ENCODE measurements at places on chromosomes 5 and 9.

GRCh38 chr5:160921-161802, 30.1 kb upstream of the LRRC14B start:
- no peak for DNase-seq

GRCh38 chr5:81898403-81898802, 73.4 kb upstream of the ATG10 start:
- DNase-seq = peak; percentile 93

DNA sequence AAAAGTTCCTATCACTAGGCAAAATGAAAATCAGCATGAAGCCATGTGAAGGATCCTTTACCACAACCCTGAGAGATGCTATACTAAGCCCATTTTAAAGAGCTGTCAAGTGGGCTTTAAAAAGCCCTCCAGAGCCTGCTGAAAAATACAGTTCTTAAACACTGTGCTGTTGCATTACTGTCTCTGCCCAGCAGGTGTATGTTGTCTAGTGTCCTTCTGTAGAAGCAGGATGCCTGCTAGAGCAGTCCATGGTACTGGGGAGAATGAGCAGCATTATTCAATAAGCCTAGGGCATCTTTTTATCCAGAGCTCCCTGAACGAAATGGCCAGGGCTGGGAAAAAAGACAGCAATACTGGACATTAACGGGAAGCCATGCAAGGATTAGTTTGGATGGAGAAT, 126.2 kb upstream of the PLCXD3 start:
- no peak for DNase-seq

GRCh38 chr5:66363097-66363496, 219.0 kb downstream of the SREK1 start:
- no peak for DNase-seq

DNA sequence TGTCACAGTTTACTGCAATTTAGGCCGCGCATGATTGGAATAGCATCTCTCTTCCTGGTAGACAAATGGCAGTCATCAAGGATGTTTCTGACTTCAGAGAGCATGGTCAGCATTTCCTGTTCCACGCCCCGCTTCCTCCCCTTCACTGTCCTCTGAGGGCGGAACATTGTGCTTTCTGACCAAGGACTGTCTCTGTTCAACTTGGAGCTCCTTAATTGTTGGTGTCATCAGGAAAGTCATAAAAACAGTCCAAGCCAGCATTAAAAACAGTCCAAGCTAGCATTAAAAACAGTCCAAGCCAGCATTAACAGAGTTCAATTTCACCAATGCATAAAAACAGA, 301.3 kb upstream of the IRX4 start:
- DNase-seq = no peak

GRCh38 chr9:36730414-36730813, 157.7 kb downstream of the MELK start:
- DNase-seq = no peak

GRCh38 chr5:157890836-157891597, 32.1 kb upstream of the CLINT1 start:
- peak; percentile 64 for DNase-seq

- peak; percentile 84 for DNase-seq
Measured at GRCh38 chr9:87793292-87793691, 67.4 kb downstream of the CTSL start.

DNA sequence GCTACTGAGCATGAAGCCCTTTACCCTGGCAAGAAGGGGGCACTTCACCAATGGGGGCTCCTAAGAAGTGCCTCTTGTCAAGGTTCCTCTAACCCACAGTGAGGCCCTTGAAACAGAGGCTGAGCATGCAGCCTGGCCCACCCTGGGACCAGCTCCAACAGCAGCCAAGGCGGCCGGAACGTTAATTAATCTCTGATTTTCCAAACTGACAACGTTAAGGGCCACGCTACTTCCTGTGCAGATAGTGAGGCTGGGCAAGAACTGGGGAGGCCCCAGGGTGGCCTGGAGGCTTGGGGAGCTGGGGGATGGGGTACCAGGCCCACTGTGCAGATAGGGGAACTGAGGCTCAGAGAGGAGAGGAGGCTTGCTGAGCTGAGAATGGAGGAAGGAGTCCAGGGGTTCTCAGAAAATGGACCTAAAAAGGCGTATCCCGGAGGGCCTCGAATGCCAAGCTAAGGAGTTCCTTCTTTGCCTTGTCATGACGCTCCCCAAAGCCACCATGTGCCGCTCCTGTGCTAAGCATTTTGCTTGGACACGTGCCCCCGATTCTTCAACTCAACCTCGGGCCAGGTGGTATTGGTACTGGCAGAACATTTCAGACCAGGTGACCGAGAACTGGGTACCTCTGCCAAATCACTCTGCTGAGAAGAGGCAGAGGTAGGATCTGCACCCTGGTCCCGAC, 72.0 kb upstream of the STXBP1 start:
- no peak for DNase-seq

DNA sequence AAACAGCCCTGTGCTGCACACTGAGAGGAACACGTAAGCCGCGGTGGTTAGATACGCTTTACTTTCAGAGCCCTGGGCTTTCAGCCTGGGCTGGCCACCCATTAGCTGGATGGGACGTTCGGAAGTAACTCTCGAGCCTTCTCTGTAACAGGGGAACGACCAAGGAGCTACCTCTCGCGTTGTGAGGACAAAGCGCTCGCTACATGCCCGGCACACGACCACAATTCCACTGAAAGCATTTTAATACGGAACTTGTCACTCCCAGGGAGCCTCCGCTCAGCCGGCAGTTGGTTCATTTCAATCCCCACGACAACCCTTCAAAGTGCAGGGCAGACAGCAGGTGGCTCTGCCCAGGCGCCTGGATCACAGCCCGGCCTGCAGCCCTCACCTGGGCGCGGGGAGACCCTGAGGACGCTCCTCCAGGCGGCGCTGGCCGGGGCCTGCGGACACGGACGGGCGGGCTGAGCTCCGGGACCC, 368 bp downstream of the SURF1 start:
- DNase-seq = no peak

DNA sequence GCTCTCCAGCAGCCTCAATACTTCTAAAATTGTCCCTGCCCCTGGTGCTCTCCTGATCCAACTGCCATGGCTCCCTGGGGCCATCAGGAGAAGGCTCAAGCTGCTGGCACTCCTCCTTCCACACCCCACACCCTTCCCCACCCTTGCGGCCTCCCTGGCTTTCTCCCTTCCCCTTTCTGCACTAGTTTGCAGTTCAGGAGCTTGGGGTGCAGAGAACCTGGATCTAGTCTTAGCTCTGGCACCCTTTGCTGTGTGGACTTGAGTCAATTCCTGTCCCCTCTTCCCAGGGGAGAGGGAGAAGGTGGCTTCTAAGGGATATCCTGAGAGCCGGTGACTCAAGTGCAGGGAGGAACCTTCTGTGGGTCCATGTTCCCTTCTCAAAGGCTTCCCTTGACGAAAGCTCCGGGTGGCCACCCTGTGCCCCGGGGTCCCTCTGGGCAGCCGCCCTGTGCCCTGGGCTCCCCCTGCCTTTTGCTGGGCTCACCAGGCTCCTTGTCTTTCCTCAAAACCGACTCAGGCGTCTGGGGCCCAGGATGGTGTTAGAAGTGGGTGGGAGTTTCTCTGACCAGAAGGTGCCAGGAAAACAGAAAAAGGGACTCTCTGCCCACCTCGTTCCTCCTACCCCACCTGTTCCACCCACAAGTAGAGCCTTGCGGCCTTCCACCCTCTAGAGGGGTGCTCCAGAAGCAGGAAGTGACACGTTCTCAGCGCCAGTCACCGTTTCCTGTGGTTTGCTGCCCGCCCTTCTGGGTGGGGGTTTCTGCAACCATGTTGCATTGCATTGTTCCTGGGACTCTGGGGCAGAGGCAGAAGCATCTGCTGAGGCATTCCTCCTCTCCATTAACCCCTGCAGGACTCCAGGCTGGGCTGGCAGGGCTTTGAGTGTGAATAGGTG, 15.0 kb downstream of the GLIPR2 start:
- DNase-seq = peak; percentile 80

DNA sequence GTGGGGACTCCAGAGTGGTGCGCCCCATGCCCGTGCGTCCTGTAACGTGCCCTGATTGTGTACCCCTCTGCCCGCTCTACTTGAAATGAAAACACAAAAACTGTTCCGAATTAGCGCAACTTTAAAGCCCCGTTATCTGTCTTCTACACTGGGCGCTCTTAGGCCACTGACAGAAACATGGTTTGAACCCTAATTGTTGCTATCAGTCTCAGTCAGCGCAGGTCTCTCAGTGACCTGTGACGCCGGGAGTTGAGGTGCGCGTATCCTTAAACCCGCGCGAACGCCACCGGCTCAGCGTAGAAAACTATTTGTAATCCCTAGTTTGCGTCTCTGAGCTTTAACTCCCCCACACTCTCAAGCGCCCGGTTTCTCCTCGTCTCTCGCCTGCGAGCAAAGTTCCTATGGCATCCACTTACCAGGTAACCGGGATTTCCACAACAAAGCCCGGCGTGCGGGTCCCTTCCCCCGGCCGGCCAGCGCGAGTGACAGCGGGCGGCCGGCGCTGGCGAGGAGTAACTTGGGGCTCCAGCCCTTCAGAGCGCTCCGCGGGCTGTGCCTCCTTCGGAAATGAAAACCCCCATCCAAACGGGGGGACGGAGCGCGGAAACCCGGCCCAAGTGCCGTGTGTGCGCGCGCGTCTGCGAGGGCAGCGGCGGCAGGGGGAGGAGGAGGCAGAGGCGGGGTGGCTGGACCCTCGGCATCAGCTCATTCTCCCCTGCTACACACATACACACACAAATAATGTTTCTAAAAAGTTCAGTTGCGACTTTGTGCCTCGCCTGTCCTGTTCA, 668 bp downstream of the GLIS3 start:
- DNase-seq = no peak

DNA sequence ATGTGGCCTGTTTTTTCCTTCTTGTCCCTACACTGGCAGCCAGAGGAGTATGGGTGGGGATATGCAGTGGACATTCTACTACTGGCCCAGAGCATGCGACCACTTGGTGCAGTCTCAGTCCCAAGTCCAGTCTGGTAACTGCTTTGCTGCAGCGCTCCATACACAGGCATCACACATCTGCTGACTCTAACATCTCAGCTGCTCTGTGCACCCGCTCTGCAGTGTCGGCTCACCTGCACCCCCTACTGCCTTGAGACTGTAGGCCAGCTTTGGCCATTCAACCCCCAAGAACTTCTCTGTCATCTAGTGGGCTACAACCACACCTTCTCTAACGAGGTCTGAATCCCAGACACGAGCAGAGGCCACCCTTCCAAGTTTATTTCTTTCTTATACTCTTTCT, 46.4 kb upstream of the SLCO6A1 start:
- DNase-seq = no peak

DNA sequence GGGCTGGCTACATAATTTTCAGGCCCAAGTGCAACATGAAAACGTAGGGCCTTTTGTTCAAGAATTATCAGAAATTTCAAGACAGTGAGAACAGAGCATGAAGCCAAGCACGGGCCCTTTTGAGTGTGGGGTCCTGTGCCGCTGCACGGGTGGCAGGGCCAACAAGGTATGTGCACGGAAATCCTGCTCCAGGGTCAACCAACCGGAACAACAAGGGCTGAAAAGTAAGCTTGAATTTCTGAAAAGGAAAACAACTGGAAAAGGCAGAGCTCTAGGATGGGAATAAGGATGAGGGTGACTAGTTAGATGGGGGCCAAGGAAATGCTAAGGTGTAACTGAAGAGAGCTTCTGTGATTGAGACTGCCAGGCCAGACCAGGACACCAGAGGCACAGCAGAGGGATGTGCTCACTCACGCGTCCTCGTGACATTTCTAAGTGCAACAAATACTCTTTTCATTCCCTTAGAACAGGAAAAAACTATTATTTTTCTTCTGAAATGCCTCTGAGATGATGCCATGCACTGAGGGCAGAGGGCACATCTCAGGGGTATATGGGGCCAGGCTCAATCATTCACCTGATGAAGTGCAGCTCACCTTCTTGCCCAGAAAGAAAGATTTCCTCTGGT, 80.6 kb upstream of the LRRTM2 start:
- DNase-seq = no peak

DNA sequence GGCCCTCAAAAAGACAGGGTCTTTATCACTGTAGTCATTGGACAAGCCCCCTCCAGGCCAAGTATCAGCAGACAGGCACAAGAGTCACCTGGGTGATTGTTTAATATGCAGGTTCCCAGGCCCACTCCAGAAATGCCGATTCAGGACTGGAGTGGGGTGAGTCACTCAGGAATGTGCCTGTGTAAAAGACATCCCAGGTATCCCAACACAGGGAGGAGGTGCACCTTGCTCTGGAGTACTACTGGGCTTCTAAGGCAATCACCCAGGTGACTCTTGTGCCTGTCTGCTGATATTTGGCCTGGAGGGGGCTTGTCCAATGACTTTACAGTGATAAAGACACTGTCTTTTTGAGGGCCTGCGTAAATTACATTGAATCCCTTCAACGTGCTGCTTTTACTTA, 40.6 kb downstream of the ACTL7B start:
- no peak for DNase-seq

DNA sequence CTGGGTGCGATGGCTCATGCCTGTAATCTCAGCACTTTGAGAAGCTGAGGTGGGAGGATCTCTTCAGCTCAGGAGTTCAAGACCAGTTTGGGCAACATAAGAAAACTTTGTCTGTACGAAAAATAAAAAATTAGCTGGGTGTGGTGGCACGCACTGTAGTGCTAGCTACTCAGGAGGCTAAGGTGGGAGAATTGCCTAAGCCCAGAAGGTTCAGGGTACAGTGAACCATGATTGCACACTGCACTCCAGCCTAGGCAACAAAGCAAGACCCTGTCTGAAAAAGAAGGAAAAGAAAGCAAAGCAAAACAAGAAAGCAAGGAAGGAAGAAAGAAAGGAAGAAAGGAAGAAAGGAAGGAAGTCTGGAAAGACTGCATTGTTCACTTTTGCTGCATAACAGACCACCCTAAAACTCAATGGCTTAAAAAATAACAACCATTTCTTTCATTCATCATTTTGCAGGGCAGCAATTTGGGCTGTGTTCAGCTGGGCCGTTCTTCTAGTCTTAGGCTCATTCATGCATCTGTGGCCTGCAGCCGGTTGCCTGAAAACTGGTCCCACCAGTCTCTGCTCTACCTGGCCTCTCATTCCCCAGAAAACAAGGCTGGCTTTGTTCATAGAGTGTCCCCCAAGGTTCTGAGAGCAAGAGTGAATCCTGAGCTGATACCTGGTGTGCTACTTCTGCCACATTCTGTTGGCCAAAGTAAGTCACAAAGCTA, 82.4 kb upstream of the MIER3 start:
- DNase-seq = no peak

DNA sequence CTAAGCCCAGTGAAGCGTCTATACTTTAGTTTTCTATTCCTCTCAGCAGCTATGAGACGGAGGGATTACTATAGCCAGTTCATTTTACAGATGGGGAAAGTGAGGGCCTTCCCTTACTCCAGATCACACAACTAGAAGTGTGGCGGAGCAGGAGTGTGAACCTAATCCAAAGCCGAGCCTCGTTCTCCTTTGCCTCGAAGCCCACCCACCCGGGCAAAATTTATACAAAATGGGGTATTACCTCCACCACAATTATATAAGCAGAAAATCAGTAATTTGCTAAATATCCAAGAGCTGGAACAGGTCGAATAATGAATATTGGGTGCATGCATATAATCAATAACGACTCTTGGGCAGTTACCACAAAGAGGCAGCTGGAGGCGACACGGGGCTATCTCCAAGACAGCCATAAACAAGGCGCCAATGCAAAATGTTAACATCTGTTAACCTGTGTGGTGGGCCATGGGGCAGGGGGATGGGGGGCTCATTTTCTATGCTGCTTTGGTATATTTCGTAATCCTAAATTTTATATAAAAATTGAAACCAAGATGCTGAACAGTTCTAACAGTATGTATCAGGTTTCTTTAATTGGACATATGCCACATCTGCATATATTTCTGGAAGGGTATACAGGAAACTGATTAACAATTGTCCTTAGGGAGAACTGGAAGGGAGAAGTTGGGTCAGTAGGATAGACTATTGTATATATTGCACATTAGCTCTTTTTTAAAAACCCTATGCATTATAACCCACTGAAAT, 1.2 kb upstream of the RNF44 start:
- no peak for DNase-seq

- DNase-seq = no peak
Measured at GRCh38 chr9:136779808-136780207, 11.3 kb upstream of the TMEM141 start.

Data from AML-193 (cell line).